ENCODE measurements at places on chromosomes 2 and 18. TPM values are rescaled to one million over a fixed set of nuclear protein-coding genes. Genes with fewer than 3 reads are reported as not detected.

Gene LHCGR
- not detected for total RNA-seq

Gene SERPINB10
- total RNA-seq = not detected

Gene UGT1A9
- total RNA-seq = not detected

Gene ANKRD53
- not detected for total RNA-seq

Gene CCDC74A
- total RNA-seq = 6.5 TPM

Gene MC4R
- total RNA-seq = not detected

Gene C2orf80
- total RNA-seq = not detected

Gene FBXO15
- 2.8 TPM for total RNA-seq

All from PC-3 (cell line).